Ammon's horn (tissue), 1 donor: ENCODE measurements at places on chromosomes 13 and 19.
A peak's percentile ranks its signal among the peaks of the same experiment; 100 is the strongest.

DNA sequence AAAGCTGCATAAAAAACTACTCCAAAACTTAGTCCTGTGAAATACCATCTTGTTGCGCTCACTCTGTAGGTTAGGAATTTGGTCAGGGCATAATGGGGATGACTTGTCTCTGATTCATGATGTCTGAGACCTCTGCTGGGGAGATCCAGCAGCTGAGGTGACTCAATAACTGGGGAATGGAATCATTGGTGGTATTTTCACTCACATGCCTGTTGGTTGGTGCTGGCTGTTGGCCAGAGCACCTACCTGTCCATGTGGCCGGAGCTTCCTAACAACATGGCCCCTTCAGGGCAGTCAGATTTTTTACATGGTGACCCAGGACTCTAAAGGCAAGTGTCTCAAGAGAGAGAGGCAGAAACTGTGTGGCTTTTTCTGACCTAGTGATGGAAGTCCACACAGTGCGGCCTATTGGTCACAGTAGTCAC, 7.4 kb upstream of the ESD start:
- DNase-seq: no peak

- DNase-seq: no peak
Observed at GRCh38 chr13:103004661-103005345, 61.4 kb downstream of the SLC10A2 start.

DNA sequence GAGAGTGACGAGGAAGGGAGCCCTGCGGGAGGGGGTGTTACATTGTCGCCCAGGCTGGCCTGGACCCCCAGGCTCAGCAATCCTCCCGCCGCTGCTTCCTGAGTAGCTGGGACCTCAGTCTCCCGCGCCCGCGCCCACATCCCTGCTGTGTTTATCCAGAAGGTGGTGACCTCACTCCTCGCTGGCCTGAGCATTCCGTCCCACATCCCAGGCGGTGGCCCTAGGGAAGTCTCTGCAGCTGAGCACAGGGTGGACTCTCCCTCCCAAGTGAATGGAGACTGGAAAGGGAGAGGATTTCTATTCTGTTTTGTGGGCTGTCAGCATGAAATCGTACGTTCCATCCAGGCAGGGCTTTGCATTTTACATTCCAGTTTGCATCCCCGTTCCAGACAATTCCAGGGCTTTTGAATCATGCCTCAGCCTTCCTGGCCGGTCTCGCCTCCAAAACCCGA, 401 bp upstream of the ZNF765 start:
- peak; percentile 42 for DNase-seq

DNA sequence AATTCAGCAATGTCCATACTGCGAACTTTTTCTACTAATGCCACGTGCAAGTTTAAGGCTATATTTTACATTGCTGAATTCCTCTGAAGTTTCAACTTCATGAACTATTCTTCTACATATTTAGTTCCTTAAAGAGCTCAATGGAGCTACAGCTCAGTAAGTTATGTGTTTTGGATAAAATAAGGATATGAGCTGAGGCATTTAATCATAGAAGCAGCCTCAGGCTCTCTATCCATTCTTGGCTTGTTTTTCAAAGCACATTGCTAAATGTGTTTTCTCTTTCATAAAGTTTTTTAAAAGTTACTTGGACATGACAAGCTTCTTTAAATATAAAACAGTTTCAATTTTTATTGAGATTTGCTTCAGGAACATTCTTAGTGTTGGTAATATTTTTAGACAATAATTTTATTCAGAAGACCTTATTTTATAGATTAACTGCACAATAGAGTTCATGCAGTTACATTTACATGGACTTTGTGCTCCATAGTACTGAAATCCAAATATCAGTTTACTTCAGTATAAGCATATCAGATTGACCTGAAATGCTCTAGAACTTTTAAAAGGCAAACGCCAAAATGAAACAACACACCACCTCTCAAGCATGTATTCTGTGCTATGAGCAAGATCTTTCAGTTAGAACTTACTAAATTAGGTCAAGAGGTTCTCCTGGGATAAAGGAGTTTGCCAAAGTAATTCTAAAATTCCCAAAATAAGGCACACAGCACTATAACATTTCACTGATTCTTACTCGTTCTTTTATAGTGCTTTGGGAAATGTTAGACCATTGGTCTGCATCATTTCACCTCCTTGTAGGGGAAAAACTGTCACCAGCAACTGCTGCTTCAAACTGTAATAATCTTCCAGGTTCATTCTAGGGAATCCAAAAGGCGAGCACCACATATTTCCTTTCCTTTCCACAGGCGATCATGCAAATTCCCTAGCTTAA, 275.5 kb downstream of the ENOX1 start:
- DNase-seq: no peak

DNA sequence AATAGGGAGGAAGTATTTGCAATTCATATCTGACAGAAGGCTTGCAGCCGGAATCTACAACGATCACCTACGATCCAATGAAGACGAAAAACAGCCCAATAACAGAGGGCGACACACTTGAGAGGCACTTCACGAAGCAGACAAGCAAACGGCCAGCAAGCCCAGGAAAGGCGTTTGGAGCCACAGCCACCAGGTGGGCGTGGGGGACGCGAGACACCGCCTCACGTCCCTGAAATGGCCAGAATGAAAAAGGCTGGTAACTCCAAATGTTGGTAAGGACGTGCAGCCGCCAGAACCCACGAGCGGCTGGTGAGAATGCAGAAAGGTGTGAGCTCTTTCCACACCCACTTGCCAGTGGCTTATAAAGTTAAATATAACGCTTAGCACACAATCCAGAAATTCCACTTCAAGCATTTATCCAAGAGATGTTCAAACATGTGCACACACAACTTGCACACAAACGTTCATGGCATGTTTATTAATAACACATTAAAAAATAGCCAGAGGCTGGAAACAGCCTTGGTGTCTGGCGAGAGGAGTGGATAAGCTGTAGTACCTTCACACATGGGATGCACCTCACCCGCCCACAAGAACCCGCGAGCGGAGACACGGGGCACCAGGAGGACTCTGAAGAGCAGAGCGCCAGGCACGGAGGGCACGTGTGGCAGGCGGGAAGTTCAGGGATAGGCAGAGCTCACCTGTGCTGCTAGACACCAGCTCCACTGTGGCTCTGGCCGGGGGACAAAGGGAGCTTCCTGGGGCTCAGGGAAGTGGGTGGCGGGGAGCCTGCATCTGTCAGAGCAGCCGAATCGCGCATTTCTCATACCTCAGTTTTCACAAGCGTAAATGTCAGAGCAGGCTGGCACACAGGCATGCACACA, 89.3 kb downstream of the SPACA7 start:
- no peak for DNase-seq

DNA sequence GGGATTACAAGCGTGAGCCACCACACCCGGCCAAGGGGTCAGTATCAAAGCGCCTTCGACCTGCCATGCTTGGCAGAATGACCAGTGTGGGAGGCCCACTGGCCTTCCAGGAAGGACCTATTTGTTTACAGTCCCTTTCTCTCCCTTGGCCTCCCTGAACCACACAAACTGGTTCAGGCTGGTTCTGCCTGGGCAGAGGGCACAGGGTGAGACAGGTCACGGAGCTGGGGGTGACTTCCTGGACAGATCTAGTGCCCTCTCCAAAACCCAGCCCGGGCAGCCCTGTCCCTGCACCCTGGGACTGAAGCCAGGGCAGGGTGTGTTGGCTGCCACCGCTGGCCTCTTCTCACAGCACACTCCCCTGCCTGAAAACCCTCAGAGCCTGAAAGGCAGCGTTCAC, 11.3 kb downstream of the PLEKHF1 start:
- no peak for DNase-seq

GRCh38 chr13:66557357-66557756, 672.8 kb downstream of the PCDH9 start:
- no peak for DNase-seq

- DNase-seq: no peak
Observed at GRCh38 chr13:60335531-60335930, 61.5 kb upstream of the TDRD3 start.

DNA sequence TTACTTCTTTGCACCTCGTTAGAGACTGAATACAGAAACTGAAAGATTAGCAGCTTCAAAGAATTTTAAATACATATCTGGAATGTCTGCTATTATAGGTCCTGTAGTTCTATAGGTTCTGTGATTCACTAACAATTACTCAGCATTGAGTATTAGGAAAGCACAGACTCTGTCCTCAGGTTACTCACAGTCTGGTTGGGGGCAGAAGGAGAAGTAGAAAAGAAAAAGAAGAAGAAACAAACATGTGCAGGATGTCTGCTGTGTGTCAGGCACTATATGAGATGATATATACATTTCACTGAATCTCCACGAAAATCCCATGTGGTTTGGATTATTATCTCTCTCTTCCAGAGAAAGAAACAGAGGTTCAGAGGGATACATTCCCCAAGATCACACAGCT, 40.1 kb downstream of the SERTM1 start:
- no peak for DNase-seq

GRCh38 chr13:103066079-103066780, at the start of gene SLC10A2:
Gene SLC10A2, minus strand, starts transcription at chr13:103066417. Its CDS starts 168 bp downstream, at chr13:103066249.
- no peak for DNase-seq

GRCh38 chr13:45892513-45892912, 41.0 kb upstream of the SIAH3 start:
- DNase-seq: no peak

GRCh38 chr19:14840206-14840605, 5.2 kb upstream of the OR7A5 start:
- no peak for DNase-seq

- peak; percentile 43 for DNase-seq
Observed at GRCh38 chr13:95641291-95642027, 3.0 kb downstream of the DZIP1 start.
